ENCODE measurements at places on chromosomes 13 and 19.

- no peak for DNase-seq
Observed at GRCh38 chr13:99379856-99380801, 72.9 kb upstream of the GPR183 start.

DNA sequence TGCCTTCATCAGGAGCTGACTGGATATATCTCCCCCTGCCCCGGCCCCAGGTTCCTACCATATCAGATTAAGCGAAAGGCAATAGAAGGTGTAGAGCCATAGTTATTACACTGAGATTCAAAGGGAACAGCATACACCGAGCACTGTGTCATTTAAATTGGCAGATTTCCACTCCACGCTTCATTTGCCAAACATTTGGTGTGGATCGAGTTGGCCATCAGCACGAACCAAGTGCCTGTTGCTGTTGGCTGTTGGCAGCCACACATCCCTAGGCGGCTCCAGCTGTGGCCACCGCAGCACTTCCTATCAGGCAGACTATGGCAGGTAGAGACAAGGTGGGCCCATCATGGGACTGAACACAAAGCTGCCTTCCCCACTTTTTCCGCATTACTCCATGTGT, 115.8 kb downstream of the CCNA1 start:
- DNase-seq, result no peak

DNA sequence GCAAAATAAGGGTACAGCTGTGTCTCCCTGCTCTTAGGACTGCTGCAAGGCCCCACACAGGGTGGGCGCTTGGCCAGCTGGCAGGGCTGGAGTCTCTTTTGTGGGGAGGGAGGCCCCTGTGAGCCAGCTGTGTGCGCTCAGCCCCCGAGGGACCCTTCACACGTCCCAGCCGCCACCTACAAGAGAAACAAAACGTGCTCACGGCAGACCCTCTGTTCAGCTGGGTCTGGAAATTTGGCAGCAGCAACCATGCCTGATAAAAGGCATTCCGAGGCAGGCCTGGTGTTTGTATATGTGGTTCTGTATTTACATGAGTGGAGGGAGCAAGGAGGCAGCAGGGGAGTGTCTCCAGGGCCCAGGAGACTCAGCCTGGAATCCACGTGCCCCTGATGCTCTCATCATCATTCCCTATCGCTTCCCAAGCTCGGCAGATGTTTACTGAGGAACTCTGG, 49.7 kb downstream of the CRTC1 start:
- no peak for DNase-seq

GRCh38 chr13:48233889-48234488, 983 bp downstream of the ITM2B start:
- DNase-seq, result no peak

GRCh38 chr19:478976-479375, 17.3 kb upstream of the MADCAM1 start:
- no peak for DNase-seq

GRCh38 chr19:45613926-45614725, 12.1 kb upstream of the GPR4 start:
- peak; percentile 98 for DNase-seq

- DNase-seq, result no peak
Observed at GRCh38 chr19:4715529-4716221, 8.0 kb downstream of the DPP9 start.

DNA sequence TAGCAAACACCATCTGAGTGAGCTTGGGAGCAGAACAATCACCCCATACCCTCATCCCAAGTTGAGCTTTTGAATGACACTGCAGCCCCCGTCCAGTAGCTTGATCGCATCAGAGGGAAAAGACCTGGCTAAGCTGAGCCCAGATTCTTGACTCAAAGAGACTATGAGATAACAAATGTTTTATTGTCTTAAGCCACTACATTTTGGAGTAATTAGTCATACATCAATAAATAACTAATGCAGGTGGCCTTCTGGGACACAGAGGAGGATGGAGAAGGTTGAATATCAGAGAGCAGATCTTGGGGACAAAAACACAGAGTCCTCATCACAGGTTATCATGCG, 24.6 kb upstream of the IGSF23 start:
- DNase-seq, result no peak

DNA sequence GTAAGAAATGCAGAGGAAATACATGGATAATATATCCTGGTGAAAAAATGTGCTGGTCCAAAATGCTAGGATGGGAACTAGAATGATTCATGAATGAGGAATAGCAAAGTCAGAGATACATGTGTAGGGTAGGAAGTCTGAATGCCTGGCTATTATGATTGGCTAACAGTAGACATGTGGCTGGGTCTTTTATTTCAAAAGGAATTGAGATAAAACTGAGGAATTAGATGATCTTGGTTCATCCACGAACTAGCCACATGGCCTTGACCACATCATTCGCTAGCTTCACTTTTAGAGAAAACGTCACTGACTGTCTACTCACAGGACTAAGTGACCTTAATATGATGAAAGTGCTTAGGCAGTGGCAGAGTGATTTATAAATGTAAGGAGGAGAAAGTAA, 103.1 kb downstream of the TRPC4 start:
- no peak for DNase-seq

DNA sequence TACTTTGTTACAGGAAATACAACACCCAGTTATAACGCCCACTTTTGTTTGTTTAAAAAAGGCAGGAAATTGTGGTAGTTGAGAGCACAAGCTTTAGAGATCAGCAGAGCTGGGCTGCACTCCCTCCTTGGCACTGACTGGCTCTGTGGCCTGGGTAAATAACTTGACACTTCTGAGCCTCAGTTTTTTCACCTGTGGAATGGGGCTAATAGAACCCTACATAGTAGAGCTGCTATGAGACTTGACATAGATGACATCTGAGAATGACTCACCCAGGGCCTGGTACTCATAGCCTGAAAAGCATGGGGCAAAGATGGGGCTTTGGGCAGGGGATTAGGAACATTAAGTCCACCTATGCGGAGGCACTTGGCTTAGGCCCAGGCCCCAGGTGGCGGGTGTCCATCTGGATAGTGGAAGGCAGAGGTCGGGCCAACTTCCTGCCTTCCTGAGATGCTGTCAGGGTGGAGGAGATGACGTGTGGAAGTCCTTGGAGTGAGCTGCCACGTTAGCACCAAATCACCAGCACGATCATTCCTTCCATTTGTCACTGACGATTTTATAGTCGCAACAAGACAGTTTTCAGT, 159.1 kb downstream of the KATNAL1 start:
- no peak for DNase-seq

DNA sequence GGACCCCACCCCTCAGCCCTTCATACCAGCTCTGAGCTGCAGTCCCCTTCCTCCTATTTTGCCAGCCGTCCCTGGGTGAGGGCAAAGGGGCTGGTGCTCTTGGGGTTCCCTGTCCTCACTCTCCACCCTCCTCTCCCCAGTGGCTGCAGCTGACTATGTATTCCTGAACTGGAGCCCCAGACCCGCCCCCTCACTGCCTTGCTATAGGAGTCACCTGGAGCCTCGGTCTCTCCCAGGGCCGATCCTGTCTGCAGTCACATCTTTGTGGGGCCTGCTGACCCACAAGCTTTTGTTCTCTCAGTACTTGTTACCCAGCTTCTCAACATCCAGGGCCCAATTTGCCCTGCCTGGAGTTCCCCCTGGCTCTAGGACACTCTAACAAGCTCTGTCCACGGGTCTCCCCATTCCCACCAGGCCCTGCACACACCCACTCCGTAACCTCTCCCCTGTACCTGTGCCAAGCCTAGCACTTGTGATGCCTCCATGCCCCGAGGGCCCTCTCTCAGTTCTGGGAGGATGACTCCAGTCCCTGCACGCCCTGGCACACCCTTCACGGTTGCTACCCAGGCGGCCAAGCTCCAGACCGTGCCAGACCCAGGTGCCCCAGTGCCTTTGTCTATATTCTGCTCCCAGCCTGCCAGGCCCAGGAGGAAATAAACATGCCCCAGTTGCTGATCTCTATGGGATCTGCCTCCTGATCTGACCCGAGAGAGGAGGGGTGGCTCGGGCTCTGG, 2.4 kb downstream of the COX7A1 start:
- peak; percentile 86 for DNase-seq

- DNase-seq, result no peak
Observed at GRCh38 chr13:39414339-39414738, 188.7 kb downstream of the LHFPL6 start.

DNA sequence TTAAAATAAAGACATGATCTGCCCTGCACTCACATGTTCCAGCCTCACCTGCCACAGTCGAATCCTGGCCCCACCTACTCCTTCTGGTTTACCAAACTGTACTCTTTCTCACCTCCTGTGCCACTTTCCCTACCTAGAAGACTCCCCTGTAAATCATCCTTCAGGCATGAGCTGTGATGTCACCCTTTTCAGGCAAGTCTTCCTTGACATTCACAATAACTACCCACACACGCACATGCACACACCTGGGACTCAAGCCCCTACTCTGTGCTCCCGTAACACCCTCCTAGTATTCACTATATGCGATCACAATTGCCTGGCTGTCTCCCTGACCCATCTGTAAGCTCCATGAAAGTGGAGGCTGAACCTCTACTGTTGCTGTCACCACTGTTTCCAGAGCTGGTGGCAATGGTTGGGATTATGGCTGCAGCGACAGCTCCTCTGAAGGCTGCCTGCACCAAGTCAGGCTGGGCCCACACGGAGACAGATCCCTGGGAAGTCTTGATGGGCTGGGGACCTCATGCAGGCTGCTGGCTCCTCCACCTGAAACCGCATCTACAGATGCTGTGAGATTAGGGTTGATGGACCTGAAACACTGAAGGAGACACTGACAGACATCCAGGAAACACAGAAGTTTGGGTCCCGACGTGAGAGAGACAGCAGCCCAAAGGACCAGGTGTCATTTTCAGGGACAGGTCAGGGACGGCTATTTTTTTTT, 611.1 kb downstream of the UQCRFS1 start:
- DNase-seq, result no peak

GRCh38 chr13:70408865-70409264, 300.6 kb upstream of the KLHL1 start:
- DNase-seq, result no peak

DNA sequence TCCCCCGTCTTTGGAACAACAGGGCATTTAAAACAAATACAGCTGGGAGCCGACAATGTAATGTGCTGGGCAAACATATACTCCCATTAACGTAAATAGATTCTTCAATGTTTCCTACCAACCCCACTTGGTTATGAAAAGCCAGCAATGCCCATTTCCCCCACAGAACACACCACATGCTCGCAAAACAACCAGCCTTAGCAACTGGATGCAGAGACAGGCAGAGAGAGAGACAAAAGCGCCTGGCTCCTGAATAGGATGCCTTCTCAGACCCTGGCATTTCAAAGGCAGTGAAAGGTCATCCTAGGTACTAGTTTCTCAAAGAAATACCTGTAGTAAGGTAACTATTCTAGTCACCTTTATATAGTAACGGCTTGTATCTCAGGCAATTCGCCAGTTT, 462.9 kb downstream of the ITGBL1 start:
- DNase-seq, result no peak

GRCh38 chr13:97242755-97243497, 20.8 kb downstream of the MBNL2 start:
- DNase-seq, result no peak

DNA sequence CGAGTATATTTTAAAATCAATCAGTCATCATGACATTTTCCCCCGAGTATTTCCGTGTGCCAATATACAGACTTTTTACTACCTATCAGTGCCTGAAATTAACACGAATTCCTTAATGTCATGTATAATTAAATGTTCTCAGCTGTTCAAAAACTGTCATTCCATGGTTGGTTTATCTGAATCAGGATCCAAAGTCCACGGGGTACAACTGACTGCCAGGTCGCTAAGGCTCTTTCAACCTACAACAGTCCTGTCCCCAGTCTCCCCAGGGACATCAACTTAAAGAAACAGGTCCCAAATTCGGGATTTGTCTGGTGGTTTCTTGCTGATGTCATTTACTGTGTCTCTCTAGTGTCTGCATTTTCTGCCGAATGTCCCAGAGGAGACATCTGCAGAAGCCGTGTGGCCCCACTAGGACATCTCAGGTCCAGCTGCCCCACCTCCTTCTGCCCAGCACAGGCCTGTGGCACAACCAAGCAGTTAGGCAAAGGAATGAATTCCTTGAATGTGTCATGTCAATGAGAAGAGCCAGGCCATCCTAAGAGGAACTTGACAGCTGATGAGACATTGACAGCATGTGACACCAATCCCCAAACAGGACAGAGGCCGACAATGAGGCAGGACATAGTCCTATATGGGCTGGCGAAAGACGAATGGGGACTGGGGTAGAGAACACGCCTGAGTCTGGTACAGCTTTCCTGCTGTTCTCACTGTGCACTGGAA, 109.5 kb downstream of the STK24 start:
- DNase-seq, result no peak

DNA sequence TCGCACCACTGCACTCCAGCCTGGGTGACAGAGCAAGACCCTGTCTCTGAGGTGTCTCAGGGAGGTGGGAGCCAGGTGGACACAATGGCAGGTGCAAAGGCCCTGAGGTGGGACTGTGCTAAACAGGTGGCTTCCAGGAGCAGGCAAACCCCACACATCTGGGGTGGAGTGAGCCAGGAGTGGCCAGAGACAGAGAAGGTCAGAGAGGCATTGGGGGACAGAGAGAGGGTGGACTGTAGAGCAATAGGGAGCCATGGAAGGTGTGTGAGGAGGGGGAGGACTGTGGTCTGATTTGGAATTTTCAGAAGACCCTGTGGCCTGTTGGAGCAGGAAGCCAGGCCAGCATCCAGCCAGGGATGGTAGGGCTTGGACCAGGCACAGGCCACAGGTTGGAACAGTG, 4.7 kb downstream of the MEF2B start:
- DNase-seq, result no peak

DNA sequence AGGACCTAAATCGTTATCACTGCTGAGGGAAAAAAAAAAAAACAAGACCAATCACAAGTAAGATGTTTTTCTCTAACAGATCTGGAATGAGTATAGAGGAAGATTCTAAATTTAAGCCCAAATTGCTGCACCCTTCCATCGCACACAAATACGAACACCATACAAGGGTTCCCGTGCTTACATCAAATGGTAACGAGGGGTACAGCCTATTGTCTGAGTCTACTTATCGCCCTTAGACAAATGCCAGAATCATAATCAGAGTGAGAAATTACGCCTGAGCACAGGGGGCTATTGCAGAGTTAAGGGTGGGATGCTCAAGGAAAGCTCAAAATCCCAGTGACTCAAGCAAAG, 603 bp downstream of the ZC3H13 start:
- DNase-seq, result no peak

DNA sequence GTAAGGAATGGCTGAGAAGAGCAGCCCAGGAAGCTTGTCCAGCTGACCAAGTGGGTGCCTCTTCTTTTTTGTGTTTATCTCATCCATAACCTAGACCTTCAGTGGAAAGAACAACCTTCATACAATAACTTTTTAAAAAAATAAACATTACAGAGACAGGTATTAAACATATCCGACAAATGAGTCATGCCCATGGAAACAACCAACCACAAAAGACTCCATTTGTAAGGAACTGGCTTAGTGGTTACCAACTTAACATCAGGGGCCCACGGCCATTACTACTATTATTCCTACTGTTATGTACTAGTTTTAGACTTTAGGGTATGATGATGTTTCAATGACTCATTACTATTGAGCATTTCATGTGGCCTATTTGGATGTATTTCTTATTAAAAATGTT, 191.7 kb upstream of the SERP2 start:
- DNase-seq, result peak; percentile 78
